ENCODE measurements at places on chromosomes 1 and 21. TPM values are rescaled to one million over a fixed set of nuclear protein-coding genes. Genes with fewer than 3 reads are reported as not detected.
A peak's percentile ranks its signal among the peaks of the same experiment; 100 is the strongest.

Gene NR1I3
- total RNA-seq, result not detected

GRCh38 chr1:158020259-158020885, 26.9 kb downstream of the KIRREL1 start:
- DNase-seq, result no peak

GRCh38 chr1:2231532-2232254, 3.6 kb downstream of the SKI start:
- DNase-seq, result peak; percentile 71

DNA sequence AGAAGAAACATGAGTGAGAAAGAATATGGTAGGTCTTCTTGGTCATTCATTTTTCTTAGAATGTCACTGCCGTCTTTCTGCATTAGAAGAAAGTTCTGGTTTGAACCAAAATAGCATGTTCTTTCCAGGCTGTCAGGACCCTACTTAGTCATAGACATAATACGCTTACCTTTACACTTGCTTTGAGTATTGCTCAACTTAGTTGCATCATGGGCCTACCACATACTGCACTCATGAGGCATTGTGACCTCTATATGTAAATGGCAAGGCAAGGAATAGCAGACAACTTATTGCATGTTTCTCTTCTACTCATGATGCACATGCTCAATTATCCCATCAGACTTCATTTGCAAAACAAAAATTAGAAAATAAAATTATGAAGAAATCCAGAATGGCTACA, 415.0 kb downstream of the HLX start:
- peak; percentile 88 for DNase-seq

Gene FMO4
- total RNA-seq, result 0.79 TPM

Gene SLC30A10
- total RNA-seq, result under 0.01 TPM

Gene TTC13
- total RNA-seq, result 8.7 TPM

GRCh38 chr1:12346483-12347151, 116.8 kb downstream of the VPS13D start:
- DNase-seq, result no peak

DNA sequence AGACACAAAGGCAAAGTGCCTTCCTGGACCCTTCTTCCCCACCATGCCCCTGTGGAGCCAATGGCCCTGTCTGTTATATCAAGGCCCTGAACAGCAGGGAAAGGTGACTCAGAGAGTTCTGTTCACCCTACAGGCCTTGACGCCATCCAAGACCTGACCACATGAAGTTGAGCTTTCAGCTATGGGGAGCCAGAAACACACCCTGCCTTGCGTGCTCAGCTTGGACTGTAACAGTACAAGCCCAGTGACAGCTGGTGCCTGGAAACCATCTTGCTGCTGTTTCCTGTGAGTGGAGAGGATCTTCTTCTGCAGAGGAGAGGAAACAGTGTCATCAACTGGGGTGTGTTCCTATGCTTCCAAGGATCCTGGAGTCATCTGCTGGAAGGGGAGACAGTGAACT, 165.0 kb upstream of the IRF2BP2 start:
- no peak for DNase-seq

GRCh38 chr1:109750920-109751319, 10.1 kb upstream of the GSTM3 start:
- no peak for DNase-seq

Gene CR1L
- not detected for total RNA-seq

DNA sequence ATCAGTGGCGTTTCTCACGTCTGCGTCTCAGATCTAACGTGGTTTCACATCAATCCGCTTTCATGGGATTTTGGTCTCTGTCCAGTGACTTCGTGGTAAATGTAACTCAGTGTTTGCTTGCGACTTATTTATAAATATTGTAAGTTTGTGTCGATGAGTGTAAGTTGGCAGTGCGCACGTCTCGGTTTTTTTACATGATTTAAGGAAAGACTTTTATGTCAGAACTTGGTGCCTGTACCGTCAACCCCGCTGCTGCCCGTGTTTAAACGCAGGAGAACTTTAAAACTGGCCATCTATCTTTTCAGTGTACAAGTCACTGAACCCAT, 1.5 kb downstream of the B3GALT6 start:
- no peak for DNase-seq

Gene MIXL1
- total RNA-seq, result not detected

DNA sequence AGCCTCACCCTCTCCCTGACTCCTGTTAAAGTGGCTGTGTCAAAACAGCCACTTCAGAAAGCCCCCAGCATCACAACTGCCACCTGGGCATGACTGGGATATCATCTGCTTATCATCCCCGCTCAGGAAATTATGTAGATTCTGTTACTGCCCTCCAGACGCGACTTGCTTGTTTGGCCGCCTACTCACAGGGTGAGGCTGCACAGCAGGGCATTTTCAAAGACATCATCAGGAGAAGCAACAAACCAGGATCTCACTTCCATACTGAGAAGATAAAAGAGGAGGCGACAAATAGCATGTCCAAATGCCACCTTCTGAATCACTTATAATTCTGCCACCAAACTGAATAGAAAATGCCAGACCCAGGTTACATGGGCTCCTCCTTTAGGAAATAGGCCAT, 94.8 kb downstream of the MIS18A start:
- DNase-seq, result no peak

- no peak for DNase-seq
Measured at GRCh38 chr1:48033495-48034045, 36.4 kb upstream of the TRABD2B start.

DNA sequence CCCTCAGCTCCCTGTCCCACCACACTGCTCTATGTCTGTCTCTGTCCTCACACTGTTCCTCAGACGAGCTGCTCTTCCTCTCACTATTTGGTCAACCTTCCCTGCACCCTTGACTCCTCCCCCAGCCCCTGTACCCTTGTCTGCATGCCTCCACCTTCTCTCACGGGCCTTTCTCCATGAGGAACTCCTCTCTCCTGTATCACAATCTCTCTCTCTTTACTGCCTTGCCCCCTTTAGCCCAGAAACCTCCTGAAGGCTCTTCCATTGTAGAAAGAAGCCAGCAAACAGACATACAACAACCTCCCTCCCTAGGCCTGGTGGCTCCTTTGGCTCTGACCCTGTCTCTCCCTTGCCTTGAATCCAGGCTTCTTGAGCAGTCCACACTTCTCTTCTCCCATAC, 251.6 kb upstream of the CSF3R start:
- no peak for DNase-seq

GRCh38 chr1:168007691-168008090, 70.8 kb upstream of the MPC2 start:
- DNase-seq, result no peak

Gene ODF2L
- 13.4 TPM for total RNA-seq

Gene FOXD3
- not detected for total RNA-seq

Gene RGSL1
- total RNA-seq, result not detected

- peak; percentile 31 for DNase-seq
Measured at GRCh38 chr1:24888971-24889676, 41.0 kb downstream of the RUNX3 start.

DNA sequence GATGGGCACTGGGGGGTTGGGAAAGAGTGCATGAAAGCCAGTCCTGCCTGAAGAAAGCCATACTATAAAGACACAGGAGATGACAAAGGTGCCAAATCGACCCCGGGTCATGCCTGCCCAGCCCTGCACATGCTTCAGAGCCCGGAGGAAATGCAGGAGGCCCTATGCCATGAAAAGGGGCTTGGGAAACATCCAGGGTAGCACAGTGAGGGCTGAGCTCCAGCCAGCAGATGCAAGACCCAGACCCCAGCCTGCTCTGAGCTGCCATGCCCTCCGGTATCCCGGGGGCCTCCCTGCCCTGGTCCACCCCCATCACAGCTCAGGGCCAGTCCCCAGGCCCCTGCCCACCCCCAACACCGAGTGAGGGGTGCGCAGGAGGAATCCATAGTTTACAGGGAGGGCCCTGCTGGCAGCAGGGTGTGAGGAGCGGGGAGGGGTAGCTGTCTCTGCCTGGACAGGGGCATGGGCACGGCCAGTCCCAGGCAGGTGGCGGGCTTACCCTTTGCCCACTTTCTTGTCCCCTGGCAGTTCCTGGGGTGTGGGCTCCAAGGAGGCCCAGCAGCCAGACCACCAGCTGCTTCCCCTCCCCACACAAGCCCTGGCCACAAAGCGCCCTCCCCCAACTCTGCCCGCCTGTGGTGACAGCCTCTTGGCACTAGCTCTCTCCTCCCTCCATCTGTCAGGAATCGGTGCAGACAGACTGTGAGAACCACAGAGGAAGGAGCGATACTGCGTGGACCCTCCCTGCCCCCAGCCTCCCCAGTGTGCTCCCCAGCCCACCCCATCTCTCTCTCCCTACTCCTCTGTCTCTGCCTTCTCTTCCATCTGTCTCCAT, 16.8 kb downstream of the LRP8 start:
- DNase-seq, result no peak

DNA sequence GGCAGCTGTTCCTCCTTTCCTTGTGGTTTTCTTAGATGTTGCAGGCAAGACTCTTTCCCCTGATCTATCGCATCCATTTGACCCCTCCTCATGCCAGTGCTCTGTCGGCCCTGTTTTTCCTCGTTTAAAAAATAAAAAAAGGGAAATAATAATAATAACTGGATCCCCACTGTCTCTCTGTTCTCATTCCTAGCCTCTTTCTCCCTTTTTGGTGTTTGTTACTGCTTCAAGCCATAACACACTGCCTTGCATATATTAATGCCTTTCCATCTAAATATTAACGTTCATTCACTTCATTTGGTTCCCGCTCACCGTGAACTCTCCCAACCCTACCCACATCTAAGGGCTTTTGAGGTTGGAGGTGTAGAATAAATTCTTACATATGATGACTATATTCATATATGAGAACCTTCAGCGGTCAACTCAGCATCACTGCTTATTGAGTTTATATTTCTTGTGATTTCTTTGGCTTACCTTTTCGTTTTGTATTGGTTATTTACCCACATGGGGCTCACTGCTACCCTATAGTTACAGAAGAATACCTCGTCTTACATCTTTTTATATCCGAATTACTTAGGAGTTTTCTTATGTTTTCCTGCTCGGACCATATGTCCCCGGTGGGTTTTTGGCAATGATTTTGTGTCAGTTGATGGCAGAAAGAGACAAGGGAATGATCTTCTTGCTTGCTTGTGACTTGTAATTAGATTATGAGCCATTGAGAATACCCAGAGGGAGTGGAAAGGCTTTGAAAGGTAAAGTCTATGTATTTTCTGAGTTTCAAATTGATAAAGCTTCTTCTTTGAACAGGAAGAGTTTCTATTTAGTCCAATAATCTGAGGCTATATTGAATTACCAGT, 805 bp downstream of the ATG4C start:
- DNase-seq, result no peak

DNA sequence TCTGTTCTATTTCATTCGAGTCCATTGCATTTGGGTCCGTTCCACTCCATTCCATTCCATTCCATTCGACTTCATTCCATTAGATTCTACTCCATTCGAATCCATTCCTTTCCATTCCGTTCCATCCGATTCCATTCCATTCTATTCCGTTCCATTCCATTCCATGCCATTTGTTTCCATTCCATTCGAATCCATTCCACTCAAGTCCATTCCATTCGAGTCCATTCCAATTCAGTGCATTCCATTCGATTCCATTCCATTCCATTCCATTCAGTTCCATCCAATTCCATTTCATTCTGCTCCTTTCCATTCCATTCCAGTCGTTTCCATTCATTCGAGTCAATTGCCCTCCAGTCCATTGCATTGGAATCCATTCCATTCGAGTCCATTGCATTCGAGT, 2603.7 kb upstream of the TPTE start:
- peak; percentile 32 for DNase-seq

GRCh38 chr1:96782856-96783255, 61.3 kb downstream of the PTBP2 start:
- peak; percentile 17 for DNase-seq

DNA sequence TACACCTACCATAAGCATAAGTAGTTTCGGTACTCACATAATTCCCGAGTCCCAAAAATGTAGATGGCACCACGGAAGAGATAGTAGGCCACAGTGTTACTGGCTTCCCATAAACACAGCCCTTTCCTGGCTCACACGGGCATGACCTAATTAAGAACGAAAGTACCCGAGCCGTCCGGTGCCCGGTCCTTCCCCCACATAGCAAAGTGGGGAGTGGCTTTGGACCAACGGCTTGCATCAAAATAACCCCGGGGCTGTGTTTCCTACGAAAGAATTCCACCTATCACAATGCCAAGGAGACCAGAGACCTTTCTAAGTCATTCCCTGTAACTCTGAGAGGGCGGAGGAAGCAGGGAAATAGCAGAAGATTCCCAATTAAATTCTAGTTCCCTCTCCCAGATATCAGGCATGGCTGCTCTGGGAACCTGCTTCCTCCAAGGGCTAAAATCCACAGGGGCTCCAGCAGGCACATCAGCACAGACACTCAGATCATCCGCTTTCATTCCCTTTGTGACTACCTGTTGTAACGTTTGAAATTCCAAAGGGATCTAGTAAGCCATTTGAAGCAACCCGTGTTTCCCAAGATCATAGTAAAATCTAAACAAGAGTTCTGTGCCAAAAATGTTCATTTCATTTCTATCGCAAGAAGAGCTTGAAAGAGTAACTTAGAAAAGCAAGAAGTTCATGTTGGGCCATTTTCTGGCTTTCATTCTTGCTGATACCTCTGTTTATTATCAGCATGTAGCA, at the start of gene TMPRSS3:
Gene TMPRSS3 (minus strand): TSS at position 148 of the 747 bp plus-strand sequence. CDS start 635 bp downstream, outside the sequence.
- DNase-seq, result no peak

Gene LCE1F
- not detected for total RNA-seq

Gene GPR52
- 1.1 TPM for total RNA-seq

Gene PLPPR4
- total RNA-seq, result not detected

Gene CACNA1S
- total RNA-seq, result not detected

DNA sequence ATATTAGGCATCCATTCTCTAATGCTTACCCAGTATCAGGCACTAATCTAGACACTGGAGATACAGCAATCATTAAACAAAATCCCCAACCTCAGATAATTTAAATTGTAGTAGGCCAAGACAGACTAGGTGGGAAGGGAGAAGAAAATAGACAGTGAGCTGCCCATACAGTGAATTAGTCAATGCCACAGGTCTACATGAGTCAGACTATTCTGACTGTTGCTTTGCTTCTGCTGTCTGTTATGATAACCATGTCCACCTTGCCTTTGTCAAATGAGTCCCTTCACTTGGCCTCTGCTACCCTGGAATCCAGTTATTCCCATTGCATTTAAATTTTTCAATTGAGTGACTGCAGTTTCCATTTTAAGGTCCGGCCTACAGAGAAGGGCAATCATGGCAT, 59.5 kb downstream of the PIK3R3 start:
- peak; percentile 74 for DNase-seq

Gene RBM11
- 0.26 TPM for total RNA-seq

Gene FLG
- total RNA-seq, result 0.26 TPM

- DNase-seq, result no peak
Measured at GRCh38 chr21:19261731-19262376, 858.3 kb upstream of the TMPRSS15 start.

DNA sequence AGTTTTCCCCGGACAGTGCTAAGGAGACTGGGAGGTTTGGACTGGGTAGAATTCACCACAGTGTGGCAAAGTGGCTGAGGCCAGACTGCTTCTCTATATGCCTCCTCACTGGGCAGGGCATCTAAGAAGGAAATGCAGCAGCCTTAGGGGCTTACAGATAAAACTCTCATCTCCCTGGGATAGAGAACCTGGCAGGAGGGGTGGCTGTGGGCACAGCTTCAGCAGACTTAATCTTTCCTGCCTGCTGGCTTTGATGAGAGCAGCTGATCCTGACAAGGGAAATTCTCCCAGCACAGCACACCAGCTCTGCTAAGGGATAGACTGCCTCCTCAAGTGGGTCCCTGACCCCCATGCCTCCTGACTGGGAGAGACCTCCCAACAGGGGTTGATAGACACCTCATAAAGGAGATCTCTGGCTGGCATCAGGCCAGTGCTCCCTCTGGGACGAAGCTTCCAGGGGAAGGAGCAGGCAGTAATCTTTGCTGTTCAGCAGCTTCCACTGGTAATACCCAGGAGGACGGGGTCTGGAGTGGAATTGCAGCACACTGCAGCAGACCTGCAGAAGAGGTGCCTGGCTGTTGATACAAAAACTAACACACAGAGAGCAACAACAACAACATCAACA, 25.2 kb downstream of the KIFAP3 start:
- no peak for DNase-seq
